ENCODE measurements at places on chromosomes 6 and 20. TPM values are rescaled to one million over a fixed set of nuclear protein-coding genes. Genes with fewer than 3 reads are reported as not detected.

Gene MEI4
- polyA plus RNA-seq, result not detected

Gene NOX3
- not detected for polyA plus RNA-seq

Gene EBF4
- polyA plus RNA-seq, result 6.9 TPM

Gene OPRM1
- not detected for polyA plus RNA-seq

Gene LRRN4
- 0.23 TPM for polyA plus RNA-seq

Gene FOXS1
- 4.5 TPM for polyA plus RNA-seq

Gene FAM83D
- 7.7 TPM for polyA plus RNA-seq

Gene RAB44
- 0.12 TPM for polyA plus RNA-seq

Gene OPN5
- 0.32 TPM for polyA plus RNA-seq

GRCh38 chr20:57664924-57665588, 44.8 kb downstream of the PMEPA1 start:
- DNase-seq, result no peak

GRCh38 chr6:75044846-75045245, 161.0 kb downstream of the COL12A1 start:
- no peak for DNase-seq

DNA sequence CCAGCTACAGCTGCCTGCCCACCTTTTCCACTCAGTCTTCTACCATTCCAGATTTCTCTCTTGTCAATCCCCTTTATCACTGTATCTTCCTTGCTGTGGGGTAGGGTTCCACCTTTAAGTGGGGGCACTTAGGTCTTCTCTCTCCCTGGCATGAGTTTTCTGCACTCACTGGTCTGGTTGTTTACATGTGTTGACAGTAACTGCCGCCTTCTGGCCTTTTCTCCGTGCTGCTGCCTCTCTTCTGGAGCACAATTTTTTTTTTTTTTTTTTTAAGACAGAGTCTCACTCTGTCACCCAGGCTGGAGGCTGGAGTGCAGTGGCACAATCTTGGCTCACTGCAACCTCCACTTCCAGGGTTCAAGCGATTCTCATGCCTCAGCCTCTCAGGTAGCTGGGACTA, 12.0 kb downstream of the RNF114 start:
- DNase-seq, result no peak

DNA sequence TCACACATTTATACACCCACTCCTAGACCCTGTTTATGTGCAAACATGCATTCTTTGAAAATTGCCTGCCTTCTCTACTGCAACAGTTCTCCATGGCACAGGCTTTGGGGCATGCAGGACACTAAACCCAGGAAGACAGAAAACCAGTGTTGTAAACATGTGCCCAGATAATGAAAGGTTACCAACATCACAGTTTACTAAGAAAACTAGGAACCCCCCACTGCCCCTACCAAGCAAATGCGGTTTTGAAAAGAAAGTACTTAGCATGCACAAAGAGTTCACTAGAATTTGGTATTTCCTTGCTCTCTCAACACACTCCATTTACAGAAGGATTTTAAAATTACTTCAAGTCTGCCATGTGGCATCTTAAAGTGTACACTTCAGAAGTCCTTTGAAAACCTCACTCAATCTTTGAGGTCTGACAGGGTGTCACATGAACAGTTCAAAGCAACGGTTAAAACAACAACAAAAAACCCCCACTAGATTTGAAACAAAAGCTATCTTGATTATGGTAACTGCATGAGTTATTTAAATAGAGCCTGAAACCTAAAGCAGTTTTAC, 245.0 kb downstream of the GMPR start:
- no peak for DNase-seq

DNA sequence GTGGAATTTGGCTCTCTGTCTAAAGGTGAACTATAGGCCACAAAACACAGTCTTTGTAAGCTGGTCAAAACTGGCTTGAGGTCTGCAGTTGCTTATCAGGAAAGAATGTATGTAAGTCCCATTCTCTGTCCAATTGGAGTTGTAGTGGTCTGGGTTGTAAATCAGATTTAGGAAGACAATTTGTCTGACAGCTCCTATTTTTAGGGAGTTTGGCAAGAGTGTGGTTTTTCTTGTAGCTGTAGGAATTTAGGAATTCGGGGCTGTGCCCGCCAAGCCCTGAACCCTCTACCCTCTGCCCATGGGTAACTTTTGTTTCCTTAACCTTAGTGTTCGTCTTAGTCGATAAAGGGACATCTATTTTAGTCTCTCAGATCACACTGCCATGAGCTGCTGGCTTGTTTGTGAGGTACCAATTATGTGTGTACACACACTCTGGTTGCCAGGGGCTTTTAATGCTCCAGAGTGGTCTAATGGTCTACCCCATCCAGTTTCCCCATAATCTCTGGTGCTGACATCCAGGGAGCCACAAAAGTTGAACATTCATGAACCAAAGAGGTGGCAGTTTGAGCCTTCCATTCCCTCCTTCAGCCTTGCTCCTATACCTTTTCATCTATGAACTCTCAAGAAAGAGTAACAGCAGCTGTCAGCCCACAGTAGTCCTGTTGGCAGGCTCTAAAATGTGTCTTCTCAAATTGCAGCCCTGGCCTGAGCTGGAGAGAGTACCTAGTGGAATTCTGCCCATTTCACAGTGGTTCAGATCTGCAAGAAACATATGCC, 93.0 kb downstream of the ANKRD6 start:
- no peak for DNase-seq

DNA sequence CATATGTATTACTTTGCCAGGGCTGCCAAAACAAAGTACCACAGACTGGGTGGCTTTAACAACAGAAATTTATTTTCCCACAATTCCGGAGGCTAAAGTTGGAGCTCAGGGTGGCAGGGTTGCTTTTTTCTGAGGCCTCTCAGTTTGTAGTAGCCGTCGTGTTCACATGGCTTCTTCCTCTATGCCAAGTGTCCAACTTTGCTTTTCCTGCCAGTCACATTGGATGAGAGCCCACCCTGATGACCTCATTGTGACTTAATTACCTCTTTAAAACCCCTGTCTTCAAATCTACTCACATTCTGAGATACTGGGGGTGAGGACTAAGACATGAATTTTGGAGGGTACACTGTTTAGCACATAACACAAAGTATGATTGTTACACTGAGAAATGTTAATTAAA, 9.9 kb upstream of the ECT2L start:
- no peak for DNase-seq

- peak; percentile 58 for DNase-seq
Measured at GRCh38 chr6:122995921-122996793, at the start of gene CLVS2. Gene CLVS2 (plus strand): TSS chr6:122996235. CDS start chr6:122997778, 1,543 bp downstream.

DNA sequence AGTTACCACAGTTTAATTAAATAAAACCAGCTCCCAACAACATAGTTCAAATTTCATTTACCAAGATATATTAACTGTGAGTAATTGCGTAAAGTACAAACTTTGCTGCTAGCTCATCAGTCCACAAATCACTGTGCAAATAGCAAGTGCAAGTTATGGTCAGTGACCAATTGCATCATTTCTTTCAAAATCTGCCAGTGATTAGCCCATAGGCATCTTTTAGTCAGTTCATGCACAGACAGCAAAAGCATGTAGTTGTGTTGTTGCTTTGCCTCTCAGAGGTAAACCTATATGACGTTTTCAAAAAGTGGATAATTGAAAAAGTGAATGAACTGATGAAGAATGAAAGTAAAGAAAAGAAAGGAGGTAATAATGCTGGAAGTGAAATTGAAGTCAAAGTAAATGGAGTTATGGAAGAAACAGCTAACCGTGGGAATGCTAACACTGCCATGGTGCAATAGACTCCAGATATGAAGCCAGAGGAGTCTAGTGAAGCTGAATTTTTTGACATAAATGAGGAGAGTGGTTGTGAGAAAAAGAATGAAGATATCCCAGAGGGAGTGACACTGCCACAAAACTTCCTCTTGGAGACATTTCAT, 36.5 kb downstream of the ENPP1 start:
- no peak for DNase-seq

DNA sequence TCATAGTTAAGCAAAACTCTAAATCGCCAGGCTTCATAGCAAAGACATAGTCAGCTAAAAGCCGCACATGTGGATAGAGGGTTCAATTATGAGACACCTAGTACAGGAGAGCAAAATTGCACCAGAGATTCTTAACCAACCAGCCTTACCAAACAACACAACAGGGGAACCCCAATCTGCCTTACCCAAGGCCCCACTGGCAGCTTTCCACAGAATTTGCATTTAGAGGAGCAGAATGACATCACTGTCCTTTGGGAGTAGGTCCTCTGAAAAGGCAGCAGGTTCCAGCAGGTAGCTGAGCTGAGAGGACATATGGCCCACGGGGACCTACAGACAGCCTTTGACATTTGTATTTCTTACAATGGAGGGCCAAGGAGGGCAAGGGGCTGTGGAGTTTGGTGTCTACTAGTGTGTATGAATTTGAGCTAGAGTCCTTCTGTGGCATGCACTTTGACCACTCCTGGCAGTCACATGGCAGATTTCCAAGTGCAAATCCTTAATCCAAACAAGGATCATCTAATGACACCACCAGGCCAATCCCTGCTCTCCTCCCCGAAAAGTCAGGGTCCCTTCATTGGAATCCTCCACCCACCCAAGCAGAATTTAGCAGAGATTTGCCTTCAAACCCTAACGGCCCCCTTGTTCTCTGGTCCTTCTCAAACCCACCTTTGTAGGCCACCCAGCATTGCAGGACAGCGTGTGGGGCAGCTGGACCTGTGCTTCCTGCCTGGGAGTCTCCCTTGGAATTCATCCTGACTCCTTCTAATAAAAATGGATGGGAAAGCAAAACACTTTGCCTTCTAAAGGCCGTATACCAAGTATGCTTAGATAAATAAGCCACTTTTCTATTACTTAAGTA, 171.2 kb upstream of the SUPT3H start:
- no peak for DNase-seq

DNA sequence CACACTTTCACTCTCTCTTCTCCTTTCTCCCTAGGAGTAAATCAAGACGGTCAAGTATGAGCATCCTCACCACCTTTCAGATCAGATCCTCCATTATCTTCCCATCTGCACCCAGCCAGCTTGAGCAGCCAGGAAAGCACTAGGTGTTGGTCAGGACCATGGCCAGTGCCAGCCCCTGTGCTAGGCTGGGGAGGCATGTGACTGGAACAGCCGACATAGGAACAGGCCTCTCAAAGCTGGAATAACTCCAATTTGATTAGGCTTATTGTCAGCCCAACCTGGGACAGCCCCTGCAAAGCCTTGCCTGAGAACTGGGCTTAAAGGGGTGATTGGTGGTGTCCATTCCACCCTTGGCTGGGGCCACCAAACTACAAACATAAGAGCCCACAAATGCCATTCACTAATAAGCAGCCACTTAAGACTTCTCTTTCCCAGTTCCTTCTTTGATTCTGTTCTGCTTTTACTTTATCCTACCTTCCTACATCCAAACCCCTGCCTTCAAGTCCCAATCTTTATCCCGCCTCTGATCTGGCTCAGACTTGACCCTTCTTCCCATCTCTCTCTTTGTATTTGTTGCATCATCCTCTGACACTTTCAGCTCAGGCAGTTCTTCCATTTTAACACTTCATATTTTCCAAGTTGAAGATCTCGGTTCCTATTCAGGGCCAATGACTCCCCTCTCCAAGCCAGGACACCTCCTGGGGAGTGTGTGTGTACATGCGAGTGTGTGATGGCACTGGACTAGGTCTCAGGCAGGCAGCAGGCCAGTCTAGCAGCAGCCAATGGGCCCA, 4.5 kb upstream of the TREM2 start:
- DNase-seq, result no peak

- DNase-seq, result no peak
Measured at GRCh38 chr6:44608175-44608574, 220.7 kb downstream of the CDC5L start.

DNA sequence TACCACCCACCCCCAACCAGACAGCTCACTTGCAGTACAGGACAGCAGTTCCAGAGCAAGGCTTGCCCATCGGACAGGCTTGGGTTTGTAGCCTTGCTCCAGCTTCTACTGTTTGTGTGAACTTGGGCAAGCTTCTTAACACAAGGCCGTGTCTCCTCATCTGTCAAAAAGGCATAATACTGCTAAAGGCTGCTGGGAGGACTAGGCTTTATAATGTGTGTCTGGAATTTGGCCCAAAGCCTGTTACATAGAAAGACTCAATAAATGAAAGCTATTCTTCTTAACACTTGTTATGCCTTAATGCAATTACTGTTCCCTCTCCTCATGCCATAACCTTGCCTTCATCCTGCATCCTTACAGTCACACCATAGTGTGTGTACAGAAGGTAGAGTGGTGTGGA, 43.4 kb downstream of the LYRM4 start:
- DNase-seq, result no peak

GRCh38 chr6:149037051-149037671, 280.4 kb upstream of the TAB2 start:
- DNase-seq, result peak; percentile 86

DNA sequence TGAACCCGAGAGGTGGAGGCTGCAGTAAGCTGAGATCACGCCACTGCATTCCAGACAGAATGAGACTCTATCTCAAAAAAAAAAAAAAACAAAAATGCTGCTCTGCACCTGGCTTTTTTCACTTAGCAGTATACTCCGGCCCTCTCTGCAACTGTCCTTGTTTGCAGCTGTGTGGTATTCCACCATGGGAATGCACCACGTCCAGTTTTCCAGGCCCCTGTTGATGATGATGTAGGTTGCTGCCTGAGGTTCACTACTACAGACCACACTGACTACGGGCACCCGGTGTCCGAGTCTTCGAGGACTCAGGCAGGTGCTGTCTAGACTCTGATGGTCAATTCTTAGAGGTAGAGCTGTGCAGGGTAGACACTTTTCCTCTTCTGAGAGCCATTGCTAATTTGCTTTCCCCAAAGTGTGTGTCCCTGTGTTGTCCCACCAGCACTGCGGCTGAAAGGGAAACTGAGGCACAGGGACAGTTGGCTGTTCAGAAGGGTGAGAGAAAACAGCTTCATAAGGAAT, 56.5 kb downstream of the UBE2V1 start:
- DNase-seq, result no peak

DNA sequence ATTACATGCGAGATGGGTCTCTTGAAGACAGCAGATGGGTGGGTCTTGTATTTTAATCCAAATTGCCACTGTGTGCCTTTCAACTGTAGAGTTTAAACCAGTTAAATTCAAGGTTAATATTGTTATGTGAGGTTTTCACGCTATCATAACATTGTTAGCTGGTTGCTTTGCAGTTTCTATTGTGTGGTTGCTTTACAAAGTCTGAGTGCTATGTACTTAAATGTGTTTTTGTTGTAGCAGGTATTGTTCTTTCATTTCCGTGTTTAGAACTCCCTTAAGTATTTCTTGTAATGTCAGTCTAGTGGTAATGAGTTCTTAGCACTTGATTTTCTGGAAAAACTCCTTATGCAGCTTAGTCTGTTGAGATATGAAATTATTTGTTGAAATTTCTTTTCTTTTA, 193.3 kb downstream of the MOXD1 start:
- no peak for DNase-seq

GRCh38 chr6:168550326-168550725, 109.3 kb downstream of the SMOC2 start:
- DNase-seq, result no peak

GRCh38 chr6:95576218-95576997, 927 bp upstream of the MANEA start:
- peak; percentile 6 for DNase-seq

DNA sequence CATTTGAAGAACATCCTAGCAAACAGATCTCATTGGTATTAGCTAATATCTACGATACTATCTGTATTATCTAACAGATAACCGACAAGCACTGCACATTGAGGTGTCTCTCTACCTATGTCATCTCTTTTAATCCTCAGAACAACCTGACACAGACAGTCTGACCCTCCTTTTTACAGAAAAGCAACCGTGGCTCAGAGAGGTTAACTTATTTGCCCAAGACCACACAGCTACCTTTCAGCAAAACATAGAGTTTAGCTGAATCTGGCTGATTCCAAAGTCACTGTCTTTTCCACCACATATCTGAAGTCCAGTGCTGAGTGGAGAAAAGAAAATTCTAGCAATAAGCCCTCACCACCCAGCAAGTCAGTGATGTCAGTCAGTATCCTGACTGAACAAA, 358.7 kb upstream of the JARID2 start:
- DNase-seq, result no peak

GRCh38 chr6:53888931-53889330, 94.1 kb downstream of the LRRC1 start:
- no peak for DNase-seq
